Ovary (tissue), 10 donors: ENCODE measurements at places on chromosomes 11 and 22. TPM values are rescaled to one million over a fixed set of nuclear protein-coding genes. Genes with fewer than 3 reads are reported as not detected.

Gene ESAM
- 46.6 TPM for polyA plus RNA-seq

Gene MMP12
- polyA plus RNA-seq: not detected

Gene DGAT2
- polyA plus RNA-seq: 21.1 TPM

Gene ARCN1
- polyA plus RNA-seq: 67.3 TPM

Gene CATSPERZ
- not detected for polyA plus RNA-seq
